Upper lobe of right lung (tissue), 1 donor: ENCODE measurements at places on chromosomes 6 and 20. TPM values are rescaled to one million over a fixed set of nuclear protein-coding genes. Genes with fewer than 3 reads are reported as not detected.

DNA sequence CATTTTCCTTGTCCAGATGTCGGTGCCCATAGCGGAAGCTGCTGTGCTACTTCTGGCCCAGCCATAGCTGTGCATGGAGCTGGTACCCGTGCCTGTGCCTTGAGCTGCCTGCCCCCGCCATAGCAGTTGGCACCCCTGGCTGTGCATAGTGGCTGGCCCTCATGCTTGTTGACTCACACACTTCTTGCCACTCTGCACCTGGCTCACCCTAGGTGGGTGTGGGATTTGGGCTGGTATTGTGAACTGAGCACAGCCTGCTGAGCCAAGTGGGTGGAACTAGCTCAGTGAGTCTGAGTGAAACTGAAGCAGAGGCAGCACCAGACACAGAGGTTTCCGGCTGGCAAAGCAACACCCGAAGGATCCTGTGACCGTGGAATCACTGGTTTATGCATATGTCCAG, 689.5 kb upstream of the EYS start:
- H3K4me1 ChIP-seq = no peaks in the 10 kb centered on the region
- no peaks in the 10 kb centered on the region for H3K27me3 ChIP-seq
- no peaks in the 10 kb centered on the region for H3K36me3 ChIP-seq
- no peak overlapping the region for H3K4me3 ChIP-seq
- H3K27ac ChIP-seq = no peak overlapping the region
- DNase-seq = no peak

GRCh38 chr20:19212821-19213502, 520 bp downstream of the SLC24A3 start:
- H3K27ac ChIP-seq = no peak overlapping the region
- peak overlapping the region; percentile 60 for H3K4me3 ChIP-seq
- DNase-seq = peak; percentile 92

DNA sequence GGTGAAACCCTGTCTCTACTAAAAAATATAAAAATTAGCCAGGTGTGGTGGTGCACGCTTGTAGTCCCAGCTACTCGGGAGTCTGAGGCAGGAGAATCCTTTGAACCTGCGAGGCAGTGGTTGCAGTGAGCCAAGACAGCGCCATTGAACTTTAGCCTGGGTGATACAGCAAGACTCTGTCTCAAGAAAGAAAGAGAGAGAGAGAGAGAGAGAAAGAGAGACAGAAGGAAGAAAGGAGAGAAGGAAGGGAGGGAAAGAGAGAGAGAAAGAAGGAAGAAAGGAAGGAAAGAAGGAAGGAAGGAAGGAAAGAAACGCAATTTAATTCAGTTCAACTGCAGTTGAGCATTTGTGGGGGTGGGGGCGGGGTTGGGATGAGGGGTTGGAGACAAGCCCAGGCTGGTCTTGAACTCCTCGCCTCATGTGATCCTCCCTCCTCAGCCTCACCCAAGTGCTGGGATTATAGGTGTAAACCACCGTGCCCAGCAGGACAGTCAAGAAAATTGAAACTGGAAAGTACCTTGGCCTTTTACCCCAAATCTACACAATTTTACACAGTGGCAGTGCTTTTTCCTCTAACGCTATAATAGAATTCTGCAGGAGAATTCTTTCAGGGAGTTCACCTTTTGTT, 30.5 kb downstream of the TRIM27 start:
- H3K27me3 ChIP-seq = no peaks in the 10 kb centered on the region
- peaks cover 11% of the 10 kb centered on the region for H3K4me1 ChIP-seq
- no peaks in the 10 kb centered on the region for H3K36me3 ChIP-seq
- H3K27ac ChIP-seq = no peak overlapping the region

GRCh38 chr20:18650224-18650623, 62.4 kb downstream of the DTD1 start:
- H3K36me3 ChIP-seq = no peaks in the 10 kb centered on the region
- no peaks in the 10 kb centered on the region for H3K27me3 ChIP-seq
- DNase-seq = no peak
- no peak overlapping the region for H3K4me3 ChIP-seq
- no peak overlapping the region for H3K27ac ChIP-seq

GRCh38 chr6:107704347-107705013, 119.6 kb downstream of the SCML4 start:
- no peaks in the 10 kb centered on the region for H3K4me1 ChIP-seq
- H3K4me3 ChIP-seq = no peak overlapping the region
- no peaks in the 10 kb centered on the region for H3K36me3 ChIP-seq
- H3K27me3 ChIP-seq = no peaks in the 10 kb centered on the region

- no peaks in the 10 kb centered on the region for H3K36me3 ChIP-seq
- DNase-seq = no peak
- no peaks in the 10 kb centered on the region for H3K27me3 ChIP-seq
- no peak overlapping the region for H3K4me3 ChIP-seq
- H3K4me1 ChIP-seq = peaks cover 10% of the 10 kb centered on the region
Measured at GRCh38 chr6:129731428-129731827, 21.5 kb upstream of the ARHGAP18 start.

DNA sequence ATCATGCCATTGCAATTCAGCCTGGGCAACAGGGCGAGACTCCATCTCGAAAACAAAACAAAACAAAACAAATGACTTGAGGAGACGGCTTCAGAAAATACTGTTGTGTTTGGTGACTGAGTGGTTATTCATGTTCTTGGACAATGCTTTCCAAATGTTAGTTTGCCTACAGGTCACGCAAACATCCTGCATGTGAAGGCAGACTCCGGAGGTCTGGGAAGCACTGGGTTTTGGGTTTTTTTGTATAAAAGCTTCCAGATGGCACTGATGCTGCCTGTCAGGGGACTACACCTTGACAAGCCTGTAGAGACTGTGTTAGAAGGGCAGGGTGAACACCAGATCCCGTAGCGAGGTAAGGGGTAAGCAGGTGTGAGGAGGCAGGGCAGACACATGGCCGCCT, 81.7 kb downstream of the THBS2 start:
- no peaks in the 10 kb centered on the region for H3K36me3 ChIP-seq
- no peak overlapping the region for H3K27ac ChIP-seq
- H3K4me1 ChIP-seq = no peaks in the 10 kb centered on the region
- DNase-seq = no peak
- H3K27me3 ChIP-seq = no peaks in the 10 kb centered on the region

GRCh38 chr6:53107091-53107490, 41.5 kb downstream of the GCM1 start:
- no peaks in the 10 kb centered on the region for H3K27me3 ChIP-seq
- H3K36me3 ChIP-seq = peaks cover 15% of the 10 kb centered on the region
- no peak overlapping the region for H3K4me3 ChIP-seq
- H3K4me1 ChIP-seq = no peaks in the 10 kb centered on the region
- H3K27ac ChIP-seq = no peak overlapping the region

GRCh38 chr20:48738399-48739304, 89.1 kb downstream of the PREX1 start:
- no peak overlapping the region for H3K4me3 ChIP-seq
- H3K27me3 ChIP-seq = no peaks in the 10 kb centered on the region
- H3K4me1 ChIP-seq = peaks cover 22% of the 10 kb centered on the region
- no peak for DNase-seq
- H3K36me3 ChIP-seq = no peaks in the 10 kb centered on the region

GRCh38 chr6:90387383-90387775, 90.7 kb upstream of the BACH2 start:
- H3K36me3 ChIP-seq = no peaks in the 10 kb centered on the region
- H3K4me3 ChIP-seq = no peak overlapping the region
- H3K27me3 ChIP-seq = no peaks in the 10 kb centered on the region
- DNase-seq = no peak
- H3K4me1 ChIP-seq = no peaks in the 10 kb centered on the region

GRCh38 chr6:78526432-78526831, 340.9 kb upstream of the IRAK1BP1 start:
- no peaks in the 10 kb centered on the region for H3K36me3 ChIP-seq
- H3K4me1 ChIP-seq = no peaks in the 10 kb centered on the region
- no peak overlapping the region for H3K27ac ChIP-seq
- no peaks in the 10 kb centered on the region for H3K27me3 ChIP-seq
- no peak for DNase-seq
- no peak overlapping the region for H3K4me3 ChIP-seq

DNA sequence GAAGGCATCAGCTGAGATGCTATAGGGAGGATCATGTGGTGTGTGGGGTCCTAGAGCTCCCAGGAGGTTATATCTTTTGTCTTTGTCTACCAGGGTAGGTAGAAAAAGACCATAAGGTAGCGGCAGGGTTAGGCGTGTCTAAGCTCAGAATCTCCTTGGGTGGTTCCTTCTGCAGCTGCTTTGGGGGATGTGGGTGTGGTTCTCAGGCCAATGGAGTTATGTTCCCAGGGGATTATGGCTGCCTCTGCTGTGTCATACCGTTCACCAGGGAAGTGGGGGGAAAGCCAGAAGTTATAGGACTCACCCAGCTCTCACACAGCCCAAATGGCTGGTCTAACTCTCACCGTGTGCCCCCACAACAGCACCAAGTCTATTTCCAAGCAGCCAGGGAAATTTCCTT, 107.4 kb upstream of the ADGRB3 start:
- H3K4me1 ChIP-seq = no peaks in the 10 kb centered on the region
- H3K4me3 ChIP-seq = no peak overlapping the region
- no peak overlapping the region for H3K27ac ChIP-seq
- no peaks in the 10 kb centered on the region for H3K27me3 ChIP-seq

DNA sequence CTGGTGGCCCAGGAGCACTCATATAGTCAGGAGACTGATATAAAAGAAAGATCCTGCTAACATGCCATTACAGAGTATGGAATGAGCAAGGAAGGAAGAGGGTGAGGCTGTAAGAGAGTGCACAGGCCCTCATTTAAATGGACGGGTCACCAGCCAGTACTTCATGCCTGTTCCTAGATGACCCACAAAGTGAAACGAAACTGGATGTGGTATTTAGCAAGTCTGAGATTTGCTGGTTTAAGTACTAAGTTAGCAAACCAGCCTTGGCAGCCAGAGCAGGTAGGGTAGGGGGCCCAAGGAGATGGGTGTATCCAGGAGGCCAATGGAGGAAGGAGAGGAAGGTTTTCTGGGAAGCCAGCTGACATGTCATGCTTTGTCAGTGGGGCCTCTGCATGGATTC, 15.9 kb downstream of the NT5E start:
- no peak overlapping the region for H3K4me3 ChIP-seq
- H3K27ac ChIP-seq = no peak overlapping the region
- no peaks in the 10 kb centered on the region for H3K4me1 ChIP-seq
- H3K36me3 ChIP-seq = no peaks in the 10 kb centered on the region
- no peaks in the 10 kb centered on the region for H3K27me3 ChIP-seq

GRCh38 chr6:10237298-10238038, 177.4 kb downstream of the TFAP2A start:
- H3K27ac ChIP-seq = no peak overlapping the region
- no peaks in the 10 kb centered on the region for H3K36me3 ChIP-seq
- no peaks in the 10 kb centered on the region for H3K4me1 ChIP-seq
- no peaks in the 10 kb centered on the region for H3K27me3 ChIP-seq
- H3K4me3 ChIP-seq = no peak overlapping the region

DNA sequence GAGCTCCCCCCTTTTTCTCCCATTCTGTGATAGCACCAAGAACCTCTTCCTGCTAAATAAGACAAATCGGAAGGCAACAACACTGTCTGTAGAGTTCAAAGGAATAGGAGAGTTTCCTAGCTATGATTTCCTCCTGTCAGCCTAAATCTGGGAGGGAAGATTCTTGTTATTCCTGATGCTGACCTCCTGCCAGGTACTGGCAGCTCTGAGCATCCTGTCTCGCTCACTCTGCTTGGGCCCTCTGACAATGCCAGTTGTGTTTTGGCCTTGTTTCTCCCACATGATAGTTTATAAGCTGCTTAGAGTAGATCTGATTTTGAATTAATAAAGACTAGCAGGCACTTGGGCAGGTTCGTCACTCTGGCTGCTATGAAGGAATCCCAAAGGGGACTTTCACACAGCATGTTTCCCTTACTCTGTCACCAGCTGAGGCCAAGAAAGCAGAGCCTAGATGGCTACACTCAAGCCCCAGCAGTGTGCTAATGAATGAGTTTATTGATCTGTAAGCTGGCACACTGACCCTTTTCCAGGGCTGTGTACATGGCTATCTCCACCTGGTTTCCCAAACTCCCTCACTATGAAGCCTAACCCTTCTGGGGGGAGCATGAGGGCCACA, 52.3 kb downstream of the UQCC1 start:
- H3K36me3 ChIP-seq = peaks cover 34% of the 10 kb centered on the region
- DNase-seq = no peak
- no peaks in the 10 kb centered on the region for H3K27me3 ChIP-seq

DNA sequence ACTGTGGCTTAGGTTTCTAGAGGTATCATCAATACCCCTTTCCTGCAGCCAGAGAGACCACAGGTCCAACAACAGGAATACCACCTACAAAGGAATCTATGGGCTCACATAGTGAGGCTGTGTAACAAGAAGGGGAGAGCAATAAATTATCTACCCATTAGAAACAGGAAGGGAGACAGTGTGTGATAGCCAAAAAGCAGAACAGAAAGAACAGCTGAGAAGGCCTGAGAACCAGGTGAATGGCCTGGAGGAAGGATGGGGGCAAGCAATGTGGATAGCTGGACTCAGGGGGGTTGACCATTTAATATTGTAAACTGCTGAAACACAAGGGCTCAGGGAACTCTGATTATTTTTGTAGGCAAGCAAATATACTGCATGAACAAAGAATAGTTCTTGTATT, 628.2 kb downstream of the COL12A1 start:
- H3K36me3 ChIP-seq = no peaks in the 10 kb centered on the region
- H3K27ac ChIP-seq = no peak overlapping the region
- DNase-seq = no peak
- no peak overlapping the region for H3K4me3 ChIP-seq

DNA sequence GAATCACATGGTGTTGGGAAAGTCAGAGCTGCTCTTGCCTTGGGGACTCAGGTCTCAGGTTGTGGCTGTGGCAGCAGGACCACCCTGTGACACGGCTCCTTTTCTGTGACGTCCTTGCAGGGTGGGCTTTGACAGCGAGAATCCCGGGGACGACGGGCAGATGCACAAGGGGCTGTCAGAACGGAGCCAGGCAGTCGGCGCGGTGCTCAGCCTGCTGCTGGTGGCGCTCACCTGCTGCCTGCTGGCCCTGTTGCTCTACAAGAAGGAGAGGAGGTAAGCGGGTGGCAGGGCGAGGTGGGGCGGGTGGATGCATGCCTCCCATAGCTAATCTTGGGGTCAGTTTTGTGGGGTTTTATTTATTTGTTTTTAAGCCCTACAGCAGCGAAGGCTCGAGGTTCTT, 19.2 kb upstream of the SLC22A1 start:
- H3K27me3 ChIP-seq = no peaks in the 10 kb centered on the region
- no peak overlapping the region for H3K27ac ChIP-seq
- DNase-seq = peak; percentile 49
- H3K4me1 ChIP-seq = peaks cover 9% of the 10 kb centered on the region
- no peak overlapping the region for H3K4me3 ChIP-seq
- H3K36me3 ChIP-seq = peaks cover 77% of the 10 kb centered on the region

DNA sequence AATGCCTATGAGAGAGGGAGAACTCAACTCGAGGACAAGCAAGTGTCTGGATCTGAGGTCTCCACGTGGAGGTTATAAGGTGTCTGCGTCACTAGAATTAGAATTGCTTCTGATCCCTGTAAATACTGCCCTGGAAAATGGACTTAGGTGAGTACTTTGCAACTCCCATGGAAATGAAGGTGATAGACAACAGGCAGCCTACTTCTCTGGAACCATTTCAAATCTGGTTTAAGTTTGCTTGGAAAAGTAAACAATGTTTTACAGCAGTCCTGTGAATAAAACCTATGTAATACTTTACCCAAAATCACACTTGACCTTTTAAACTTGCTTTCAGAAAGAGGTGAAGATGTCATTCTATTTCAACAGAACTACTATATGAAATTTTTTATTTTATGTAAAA, 70.1 kb upstream of the TENT5A start:
- no peaks in the 10 kb centered on the region for H3K36me3 ChIP-seq
- no peaks in the 10 kb centered on the region for H3K27me3 ChIP-seq
- H3K4me3 ChIP-seq = no peak overlapping the region
- H3K4me1 ChIP-seq = no peaks in the 10 kb centered on the region
- no peak overlapping the region for H3K27ac ChIP-seq

Gene BCAS1
- 0.81 TPM for total RNA-seq

Gene RUNX2
- total RNA-seq = 4.6 TPM

Gene RIPK1
- total RNA-seq = 24.4 TPM

Gene PPP1R14C
- 10.0 TPM for total RNA-seq

Gene CHD6
- total RNA-seq = 42.3 TPM

Gene B3GALT4
- 16.8 TPM for total RNA-seq

Gene MLN
- not detected for total RNA-seq

Gene FERMT1
- 2.4 TPM for total RNA-seq

Gene ARMC12
- total RNA-seq = 0.52 TPM

Gene ITPR3
- total RNA-seq = 111 TPM
